ENCODE measurements at places on chromosomes 2 and 18. TPM values are rescaled to one million over a fixed set of nuclear protein-coding genes. Genes with fewer than 3 reads are reported as not detected.
A peak's percentile ranks its signal among the peaks of the same experiment; 100 is the strongest.

- DNase-seq, result no peak
- no peaks in the 10 kb centered on the region for H3K4me1 ChIP-seq
- no peaks in the 10 kb centered on the region for H3K36me3 ChIP-seq
- no peak overlapping the region for H3K27ac ChIP-seq
- no peak overlapping the region for H3K4me3 ChIP-seq
Observed at GRCh38 chr2:241018051-241018891, 19.9 kb downstream of the SNED1 start.

- H3K36me3 ChIP-seq, result no peaks in the 10 kb centered on the region
- H3K27me3 ChIP-seq, result no peaks in the 10 kb centered on the region
- DNase-seq, result no peak
- H3K4me3 ChIP-seq, result no peak overlapping the region
Observed at GRCh38 chr2:9077691-9078090, 74.2 kb upstream of the MBOAT2 start.

GRCh38 chr2:201907563-201907881, 101.2 kb downstream of the CDK15 start:
- H3K4me3 ChIP-seq, result no peak overlapping the region
- H3K36me3 ChIP-seq, result no peaks in the 10 kb centered on the region
- no peak for DNase-seq

- H3K27ac ChIP-seq, result no peak overlapping the region
- no peaks in the 10 kb centered on the region for H3K36me3 ChIP-seq
- no peak for DNase-seq
- H3K4me1 ChIP-seq, result peaks cover 5% of the 10 kb centered on the region
- peak overlapping the region; percentile 37 for H3K4me3 ChIP-seq
- no peaks in the 10 kb centered on the region for H3K27me3 ChIP-seq
Observed at GRCh38 chr2:40511661-40512213, 59.8 kb upstream of the SLC8A1 start.

GRCh38 chr2:174544156-174544555, 53.4 kb downstream of the WIPF1 start:
- no peak overlapping the region for H3K27ac ChIP-seq
- H3K27me3 ChIP-seq, result no peaks in the 10 kb centered on the region
- DNase-seq, result no peak
- H3K36me3 ChIP-seq, result no peaks in the 10 kb centered on the region
- no peak overlapping the region for H3K4me3 ChIP-seq
- no peaks in the 10 kb centered on the region for H3K4me1 ChIP-seq

GRCh38 chr2:34003795-34004194, 404.7 kb upstream of the FAM98A start:
- H3K4me1 ChIP-seq, result no peaks in the 10 kb centered on the region
- no peak overlapping the region for H3K27ac ChIP-seq
- H3K4me3 ChIP-seq, result no peak overlapping the region
- no peak for DNase-seq
- no peaks in the 10 kb centered on the region for H3K27me3 ChIP-seq

Gene IL37
- not detected for total RNA-seq

Gene ABCG5
- total RNA-seq, result not detected

Measured in ovary (tissue), 10 donors.